NCI-H1694 (cell line): ENCODE measurements at places on chromosomes 7 and 10.

GRCh38 chr10:36023939-36024338 lies 381.8 kb upstream of the FZD8 start:
- no peak for DNase-seq

- no peak for DNase-seq
Measured at GRCh38 chr7:116535416-116535815, 10.6 kb downstream of the CAV1 start.

DNA sequence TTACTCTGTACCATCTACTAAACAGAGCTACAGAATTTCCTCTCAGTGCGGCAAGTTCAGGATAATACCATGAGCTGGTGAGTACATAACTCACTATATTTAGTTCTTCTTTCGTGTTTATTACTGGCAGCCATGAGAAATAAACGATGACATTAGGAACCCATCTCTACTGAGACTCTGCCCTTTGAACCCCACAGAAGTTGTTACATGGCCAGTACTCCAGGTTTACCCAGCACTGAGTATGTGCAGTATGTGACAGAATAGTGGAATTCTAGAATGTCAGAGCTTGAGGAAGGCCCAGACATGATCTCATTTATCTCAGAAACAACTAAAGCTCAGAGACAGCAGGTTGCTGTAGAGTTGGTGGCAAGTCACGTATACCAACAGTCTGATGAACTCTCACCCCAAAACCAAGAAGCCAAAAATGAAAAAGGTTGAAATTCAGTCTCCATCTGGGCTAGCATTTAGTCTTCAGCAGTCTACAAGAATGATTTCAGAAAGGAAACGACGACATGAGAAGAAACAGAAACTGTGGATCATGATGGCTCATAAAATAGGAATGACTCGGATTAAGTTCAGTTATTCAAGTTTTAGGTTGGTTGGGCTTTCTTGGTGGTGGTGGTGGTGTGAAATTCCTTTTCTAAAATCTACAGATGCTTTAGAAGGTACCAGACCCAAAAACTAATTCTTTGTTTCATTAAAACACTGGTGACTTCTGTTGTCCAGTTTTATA lies 78.5 kb downstream of the SORBS1 start:
- DNase-seq, result no peak

GRCh38 chr10:78520737-78521430 lies 487.2 kb downstream of the RPS24 start:
- DNase-seq, result peak; percentile 13

- DNase-seq, result no peak
Measured at GRCh38 chr7:115097175-115097671, 175.3 kb downstream of the MDFIC start.

- no peak for DNase-seq
Measured at GRCh38 chr7:43535031-43535451, 47.9 kb upstream of the STK17A start.

DNA sequence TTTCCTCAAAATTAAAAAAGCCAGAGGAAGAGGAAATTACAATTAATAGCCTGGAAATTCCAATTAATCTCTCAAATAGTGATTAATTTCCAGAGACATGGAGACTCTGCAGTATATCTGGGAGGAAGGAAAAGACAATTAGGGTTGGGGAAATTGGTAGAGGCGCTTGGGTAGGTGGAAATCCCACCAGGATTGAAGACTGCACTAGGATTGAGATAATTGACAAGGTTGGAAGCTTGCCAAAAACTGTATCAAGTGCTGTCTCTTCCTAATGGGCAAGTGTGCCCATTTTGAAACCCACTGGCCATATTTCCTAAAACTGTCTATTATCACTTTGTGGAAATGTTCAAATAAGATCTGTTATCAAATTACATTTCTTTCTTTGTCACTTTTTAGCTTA lies 21.6 kb downstream of the CHN2 start:
- no peak for DNase-seq

GRCh38 chr7:128353189-128353588 lies 8.3 kb downstream of the PRRT4 start:
- DNase-seq, result no peak

GRCh38 chr10:16835228-16835627 lies 18.0 kb upstream of the RSU1 start:
- no peak for DNase-seq

DNA sequence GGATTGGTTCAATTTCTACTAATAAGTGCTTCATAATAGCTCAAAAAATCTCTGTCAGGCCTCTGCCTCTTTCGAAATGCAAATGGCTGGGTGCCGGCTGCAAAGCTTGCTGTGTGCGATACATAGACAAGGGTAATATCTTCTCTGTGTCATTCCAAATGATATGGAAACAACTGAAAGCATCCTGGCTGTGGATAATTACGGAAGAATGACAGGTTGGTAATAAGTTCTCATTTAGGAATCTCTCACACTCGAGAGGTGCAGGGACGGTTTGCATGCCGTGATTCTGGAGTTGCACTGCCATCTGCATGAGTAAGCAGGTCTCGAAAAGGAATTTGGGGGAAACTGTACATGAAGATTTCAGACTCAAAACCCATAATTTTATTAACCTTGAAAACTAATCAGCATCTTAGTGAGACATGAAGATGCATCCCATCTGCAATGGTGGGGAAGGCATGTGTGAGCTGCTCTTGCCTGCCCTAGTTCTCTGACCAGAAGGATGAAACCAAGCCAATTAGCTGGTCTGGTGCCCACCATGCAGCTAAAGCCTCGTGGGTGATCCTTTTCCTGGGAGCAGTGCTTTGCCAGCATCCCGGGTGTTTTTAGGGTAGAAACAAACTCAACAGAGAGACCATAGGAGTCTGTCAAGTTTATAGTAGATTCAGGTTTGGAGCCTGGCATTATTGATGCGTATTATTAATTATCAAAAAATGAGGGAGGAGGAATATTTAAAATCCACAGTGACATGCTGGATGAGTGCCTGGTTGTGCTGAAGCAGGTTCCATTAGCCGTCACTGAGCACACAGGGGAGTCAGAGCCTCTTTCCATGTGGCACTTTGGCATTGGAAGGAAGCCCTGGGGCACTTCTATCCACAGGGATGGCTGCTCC lies 503.6 kb upstream of the MGMT start:
- no peak for DNase-seq

DNA sequence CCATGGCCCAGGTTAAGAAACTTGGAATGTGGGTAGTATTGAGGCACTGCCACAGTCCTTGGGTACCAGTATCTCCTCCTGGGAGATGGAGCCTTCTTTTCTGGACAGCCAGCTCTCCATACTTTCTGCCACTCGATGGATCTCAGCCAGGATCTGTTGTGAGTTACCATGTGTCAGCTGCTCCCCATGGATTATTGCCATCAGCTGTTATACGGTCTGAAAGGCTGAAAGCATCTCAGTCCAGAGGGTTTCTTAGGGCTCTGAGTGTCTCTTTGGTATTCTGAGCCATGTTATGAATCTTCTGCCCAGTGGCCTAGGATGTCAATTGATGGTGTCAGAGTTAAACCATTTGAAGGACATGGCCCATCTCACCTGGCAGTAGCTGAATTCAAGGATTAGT lies 197.5 kb downstream of the C7orf25 start:
- DNase-seq, result no peak

- no peak for DNase-seq
Measured at GRCh38 chr10:11609052-11609451, 2.4 kb downstream of the USP6NL start.

- DNase-seq, result no peak
Measured at GRCh38 chr7:148148456-148148855, 442.1 kb upstream of the C7orf33 start.

GRCh38 chr7:105642264-105642663 lies 61.0 kb upstream of the EFCAB10 start:
- no peak for DNase-seq

- DNase-seq, result no peak
Measured at GRCh38 chr7:367351-367901, 77.5 kb downstream of the FOXL3 start.
